ENCODE measurements at places on chromosomes 12 and 14. TPM values are rescaled to one million over a fixed set of nuclear protein-coding genes. Genes with fewer than 3 reads are reported as not detected.

DNA sequence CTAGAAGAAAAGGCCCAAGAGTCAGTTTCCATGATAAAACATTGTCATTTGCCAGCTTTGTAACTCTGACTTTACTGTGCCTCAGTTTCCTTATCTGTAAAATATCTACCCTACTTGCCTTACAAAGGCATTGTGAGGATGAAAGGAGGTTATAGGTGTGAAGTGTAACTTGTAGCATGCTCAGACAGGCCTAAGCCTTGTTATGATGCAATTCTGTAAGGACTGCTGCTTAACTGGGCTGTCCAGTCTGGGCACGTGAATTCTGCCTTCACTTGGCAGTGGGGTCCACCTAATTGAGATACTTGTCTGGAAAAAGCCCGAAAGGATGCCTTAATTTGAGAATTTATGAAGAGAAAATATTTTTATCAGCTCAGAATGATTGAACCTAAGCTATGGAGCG, 114.5 kb upstream of the DYRK2 start:
- H3K36me3 ChIP-seq: no peaks in the 10 kb centered on the region
- H3K27me3 ChIP-seq: no peaks in the 10 kb centered on the region
- DNase-seq: no peak
- no peak overlapping the region for H3K27ac ChIP-seq
- H3K4me3 ChIP-seq: no peak overlapping the region
- no peaks in the 10 kb centered on the region for H3K4me1 ChIP-seq

DNA sequence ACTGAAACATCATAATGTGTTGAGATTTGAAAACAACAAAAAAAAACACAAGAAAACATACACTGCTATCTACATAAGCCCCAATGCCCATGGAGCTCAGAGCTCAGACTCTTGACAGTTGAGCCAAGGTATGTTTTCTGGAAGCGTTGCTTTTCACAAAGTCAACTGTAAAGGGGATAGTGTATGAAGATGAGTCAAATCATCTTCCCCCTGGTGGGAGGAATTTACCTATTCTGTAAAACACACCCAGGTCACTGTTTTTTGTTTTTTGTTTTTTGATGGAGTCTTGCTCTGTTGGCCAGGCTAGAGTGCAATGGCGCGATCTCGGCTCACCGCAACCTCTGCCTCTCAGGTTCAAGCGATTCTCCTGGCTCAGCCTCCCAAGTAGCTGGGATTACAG, 361.4 kb upstream of the DIO2 start:
- H3K27ac ChIP-seq: no peak overlapping the region
- H3K4me3 ChIP-seq: no peak overlapping the region
- H3K36me3 ChIP-seq: no peaks in the 10 kb centered on the region
- H3K4me1 ChIP-seq: no peaks in the 10 kb centered on the region
- H3K27me3 ChIP-seq: no peaks in the 10 kb centered on the region
- DNase-seq: no peak

DNA sequence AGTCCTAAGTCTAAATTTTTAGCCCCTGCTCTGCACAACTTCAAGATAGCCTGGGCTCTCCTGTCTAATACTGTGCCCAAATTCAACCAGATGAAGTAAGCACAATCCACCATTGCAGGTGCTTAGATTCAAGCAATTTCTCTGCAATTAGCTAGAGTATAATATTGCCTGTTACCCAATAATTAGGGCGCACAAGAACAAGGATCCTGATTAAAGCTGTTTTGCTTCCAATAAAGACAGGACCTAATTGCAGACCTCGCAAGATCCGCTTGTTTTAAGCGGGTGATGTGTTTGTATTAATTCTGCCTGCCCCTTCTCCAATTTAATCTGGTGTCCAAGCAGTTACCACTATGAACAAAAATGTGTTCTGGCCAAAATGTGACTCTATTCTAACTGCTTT, 1268.9 kb upstream of the TMEM132C start:
- H3K27ac ChIP-seq: no peak overlapping the region
- no peaks in the 10 kb centered on the region for H3K4me1 ChIP-seq
- no peak for DNase-seq
- no peaks in the 10 kb centered on the region for H3K27me3 ChIP-seq
- no peak overlapping the region for H3K4me3 ChIP-seq

DNA sequence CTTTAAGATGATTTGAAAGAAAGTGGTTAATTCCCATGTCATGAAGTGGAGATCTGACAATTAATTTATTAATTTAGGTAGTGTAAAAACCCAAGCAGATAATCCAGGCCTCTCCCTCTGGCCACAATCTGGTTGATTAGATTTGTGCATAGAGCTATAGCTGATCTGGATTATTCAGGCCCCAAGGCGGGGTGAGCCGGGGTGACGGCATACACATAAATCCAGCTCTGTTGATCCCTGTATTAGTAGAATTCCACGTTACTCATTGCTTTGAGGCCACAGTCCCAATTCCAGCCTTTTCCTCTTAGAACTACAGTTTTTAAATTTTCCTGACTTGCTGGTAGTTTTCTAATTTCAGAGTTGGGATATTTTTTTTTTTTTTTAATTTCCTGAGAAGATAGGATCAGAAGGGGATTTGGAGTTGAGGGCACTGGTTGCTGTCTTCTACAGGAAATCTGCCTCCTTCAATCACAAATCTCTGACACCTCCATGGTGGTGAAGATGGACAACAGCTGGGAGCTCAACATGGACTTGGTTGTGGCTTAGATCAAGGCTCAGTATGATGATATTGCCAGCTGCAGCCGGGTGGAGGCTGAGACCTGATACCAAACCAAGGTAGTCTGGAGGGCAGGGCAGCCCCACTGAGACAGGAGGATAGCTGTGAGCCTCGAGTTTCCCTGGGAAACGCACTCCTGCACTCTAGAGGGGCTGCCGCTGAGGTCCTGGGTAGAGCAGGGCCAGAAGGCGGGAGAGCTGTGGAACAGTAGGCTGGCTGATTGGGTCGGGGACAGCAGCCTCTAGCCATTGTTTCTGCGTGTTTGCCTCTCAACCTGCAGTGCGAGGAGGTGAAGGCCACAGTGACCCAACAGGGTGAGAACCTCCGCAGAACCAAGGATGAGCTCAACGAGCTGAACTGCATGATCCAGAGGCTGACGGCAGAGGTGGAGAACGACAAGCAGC, 19.4 kb downstream of the KRT85 start:
- no peak overlapping the region for H3K4me3 ChIP-seq
- DNase-seq: no peak
- no peaks in the 10 kb centered on the region for H3K27me3 ChIP-seq
- no peaks in the 10 kb centered on the region for H3K36me3 ChIP-seq

DNA sequence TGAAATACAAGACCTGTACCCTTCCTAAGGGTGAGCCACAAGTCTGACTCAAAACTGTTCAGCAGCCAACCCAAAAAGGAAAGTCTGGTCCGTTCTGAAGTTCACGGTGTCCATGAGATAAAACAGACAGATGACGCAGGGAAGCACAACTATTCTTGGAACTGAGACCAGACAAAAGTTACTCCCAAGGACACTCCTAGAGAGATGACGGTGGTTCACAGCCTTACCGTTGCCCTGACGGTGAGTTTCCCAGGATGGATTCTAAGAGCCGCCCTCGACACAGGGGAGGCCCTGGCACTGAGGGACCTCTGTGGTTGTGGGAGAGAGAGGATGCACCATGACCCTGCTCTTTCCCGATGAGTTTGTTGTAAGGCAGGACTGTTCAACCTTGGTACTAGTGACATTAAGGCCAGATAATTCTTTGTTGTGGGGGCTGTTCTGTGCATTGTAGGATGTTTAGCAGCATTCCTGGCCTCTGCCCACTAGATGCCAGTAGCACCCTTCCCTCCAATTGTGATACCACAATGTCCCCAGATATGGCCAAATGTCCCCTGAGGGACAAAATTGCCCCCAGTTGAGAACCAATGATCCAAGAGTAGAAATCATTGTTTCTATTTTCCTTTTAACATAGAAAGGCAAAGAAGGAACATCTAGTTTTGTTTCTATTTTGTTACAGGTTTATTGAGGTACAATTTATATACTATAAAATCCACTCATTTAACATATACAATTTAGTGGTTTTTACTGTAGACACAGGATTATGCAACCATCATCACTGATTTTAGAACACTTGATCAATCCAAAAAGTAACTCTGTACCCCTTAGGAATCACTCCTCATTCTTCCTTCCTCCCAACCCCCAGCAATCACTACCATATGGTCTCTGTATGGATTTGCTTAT, 23.0 kb downstream of the OR10P1 start:
- H3K36me3 ChIP-seq: no peaks in the 10 kb centered on the region

- no peaks in the 10 kb centered on the region for H3K27me3 ChIP-seq
- H3K36me3 ChIP-seq: no peaks in the 10 kb centered on the region
- H3K27ac ChIP-seq: no peak overlapping the region
- H3K4me1 ChIP-seq: no peaks in the 10 kb centered on the region
Measured at GRCh38 chr14:57987596-57988300, 121.9 kb upstream of the SLC35F4 start.

- H3K4me3 ChIP-seq: no peak overlapping the region
- peaks cover 97% of the 10 kb centered on the region for H3K36me3 ChIP-seq
- no peak overlapping the region for H3K27ac ChIP-seq
- no peak for DNase-seq
- H3K4me1 ChIP-seq: peaks cover 14% of the 10 kb centered on the region
Measured at GRCh38 chr14:31162910-31163649, 44.5 kb downstream of the HECTD1 start.

- H3K36me3 ChIP-seq: no peaks in the 10 kb centered on the region
- no peak overlapping the region for H3K4me3 ChIP-seq
- H3K27me3 ChIP-seq: no peaks in the 10 kb centered on the region
- H3K27ac ChIP-seq: no peak overlapping the region
- DNase-seq: no peak
Measured at GRCh38 chr12:69758105-69758504, 19.4 kb downstream of the RAB3IP start.

DNA sequence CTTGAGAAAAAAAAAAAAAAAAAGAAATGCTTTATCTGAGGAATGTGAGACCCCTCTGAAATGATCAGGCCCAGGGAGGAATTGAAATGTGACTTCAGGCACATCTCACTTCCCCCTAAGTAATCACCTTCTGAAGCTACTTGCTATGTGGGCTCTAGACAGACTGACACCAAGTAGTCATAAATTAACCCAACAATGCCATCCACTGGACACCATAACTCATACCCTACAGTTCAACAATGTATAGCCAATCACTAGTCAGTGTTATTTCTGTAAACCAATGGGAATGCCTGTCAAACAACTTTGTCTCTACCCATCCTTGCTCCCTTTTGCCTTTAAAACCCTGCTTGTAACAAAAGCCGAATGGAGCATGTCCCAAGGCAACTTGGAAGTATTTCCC, 182.7 kb upstream of the TMPO start:
- no peaks in the 10 kb centered on the region for H3K4me1 ChIP-seq
- H3K27ac ChIP-seq: no peak overlapping the region
- H3K27me3 ChIP-seq: no peaks in the 10 kb centered on the region
- no peak overlapping the region for H3K4me3 ChIP-seq

- H3K4me1 ChIP-seq: no peaks in the 10 kb centered on the region
- H3K36me3 ChIP-seq: no peaks in the 10 kb centered on the region
- DNase-seq: no peak
- no peak overlapping the region for H3K4me3 ChIP-seq
- no peak overlapping the region for H3K27ac ChIP-seq
Measured at GRCh38 chr14:22448905-22449599, 140.0 kb downstream of the DAD1 start.

- H3K36me3 ChIP-seq: no peaks in the 10 kb centered on the region
- peak; percentile 11 for DNase-seq
- no peaks in the 10 kb centered on the region for H3K27me3 ChIP-seq
- no peak overlapping the region for H3K27ac ChIP-seq
- H3K4me3 ChIP-seq: no peak overlapping the region
- H3K4me1 ChIP-seq: peaks cover 42% of the 10 kb centered on the region
Measured at GRCh38 chr12:123041042-123041531, 60.6 kb downstream of the ARL6IP4 start.

DNA sequence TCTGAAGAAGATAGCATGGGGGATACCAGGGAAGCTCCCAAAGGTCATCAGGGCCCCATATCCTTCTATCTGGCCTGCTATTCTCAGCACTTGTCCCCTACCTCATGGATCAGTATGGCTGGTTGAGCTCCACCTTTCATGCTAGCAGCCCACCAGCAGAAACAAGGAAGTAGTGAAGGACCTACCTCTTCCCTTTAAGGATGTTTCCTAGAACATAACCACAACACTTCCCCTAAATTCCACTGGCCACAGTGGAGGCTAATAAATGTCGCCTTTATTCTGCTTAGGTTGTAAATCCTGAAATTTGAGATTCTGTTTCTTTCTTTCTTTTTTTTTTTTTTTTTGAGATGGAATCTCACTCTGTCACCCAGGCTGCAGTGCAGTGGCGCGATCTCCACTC, 128.6 kb upstream of the PARP11 start:
- H3K27me3 ChIP-seq: no peaks in the 10 kb centered on the region
- no peak for DNase-seq
- no peaks in the 10 kb centered on the region for H3K36me3 ChIP-seq
- H3K4me3 ChIP-seq: no peak overlapping the region
- no peaks in the 10 kb centered on the region for H3K4me1 ChIP-seq

DNA sequence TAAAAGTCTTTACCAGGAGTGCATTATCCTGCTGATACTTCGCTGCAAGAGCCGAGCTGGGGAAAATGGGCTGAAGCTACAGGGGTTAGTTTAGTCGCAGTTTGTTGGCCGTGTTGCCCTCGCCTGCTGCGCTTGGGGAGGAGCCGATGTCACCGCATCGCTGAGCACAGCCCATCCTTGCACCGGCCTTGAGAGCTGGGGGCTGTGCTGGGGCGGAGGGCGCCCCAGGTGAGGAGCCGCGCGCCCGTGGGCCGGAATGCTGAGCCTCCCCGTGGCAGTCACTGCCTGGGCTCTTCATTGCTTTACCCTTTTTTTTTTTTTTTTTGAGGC, 50.0 kb downstream of the ADGRD1 start:
- DNase-seq: no peak
- H3K4me3 ChIP-seq: no peak overlapping the region
- no peaks in the 10 kb centered on the region for H3K4me1 ChIP-seq
- H3K27ac ChIP-seq: no peak overlapping the region

DNA sequence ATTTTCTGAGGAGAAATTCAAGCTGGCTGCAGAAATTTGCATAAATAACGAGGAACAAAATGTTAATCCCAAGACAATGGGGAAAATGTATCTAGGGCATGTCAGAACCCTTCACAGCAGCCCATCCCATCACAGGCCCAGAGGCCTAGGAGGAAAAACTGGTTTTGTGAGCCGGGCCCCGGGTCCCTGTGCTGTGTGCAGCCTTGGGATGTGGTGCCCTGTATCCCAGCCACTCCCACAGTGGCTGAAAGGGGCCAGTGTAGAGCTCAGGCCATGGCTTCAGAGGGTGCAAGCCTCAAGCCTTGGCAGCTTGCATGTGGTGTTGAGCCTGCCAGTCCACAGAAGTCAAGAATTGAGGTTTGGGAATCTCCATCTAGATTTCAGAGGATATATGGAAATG, 57.7 kb downstream of the NPAS3 start:
- no peak overlapping the region for H3K4me3 ChIP-seq
- no peak for DNase-seq
- no peaks in the 10 kb centered on the region for H3K27me3 ChIP-seq

Gene CLEC6A
- not detected for total RNA-seq

Gene CHGA
- total RNA-seq: not detected

Gene OAS1
- 10.3 TPM for total RNA-seq

Gene TMEM117
- total RNA-seq: 13.5 TPM

Gene AKAP6
- total RNA-seq: 232 TPM

Gene ADGRD1
- total RNA-seq: 109 TPM

Gene CLEC4E
- total RNA-seq: 0.58 TPM

Gene TSPAN9
- total RNA-seq: 145 TPM

All from heart left ventricle (tissue), 16 donors.